ENCODE measurements at places on chromosomes 12 and 14.

DNA sequence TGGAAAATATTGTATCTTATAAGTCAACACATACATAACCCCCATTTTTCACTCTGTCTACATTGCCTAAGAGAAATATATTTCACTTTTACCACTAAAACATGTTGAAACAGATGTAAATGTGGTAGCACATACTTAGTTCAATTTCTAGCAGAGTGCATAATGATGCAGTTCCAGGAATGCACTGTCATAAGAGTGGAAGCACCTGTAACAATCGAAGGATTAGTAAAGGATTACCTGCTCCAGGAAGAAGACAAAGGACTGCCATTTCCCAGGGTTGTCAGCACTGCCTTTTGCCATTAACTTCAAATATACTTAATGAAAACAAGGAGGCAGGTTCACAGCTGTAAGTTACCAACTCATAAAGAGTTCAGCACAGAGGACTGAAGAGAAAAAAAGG, 24.6 kb downstream of the DAD1 start:
- DNase-seq, result no peak

- no peak for DNase-seq
These were observed 277.0 kb downstream of the CEP128 start for GRCh38 chr14:80664576-80664975.

DNA sequence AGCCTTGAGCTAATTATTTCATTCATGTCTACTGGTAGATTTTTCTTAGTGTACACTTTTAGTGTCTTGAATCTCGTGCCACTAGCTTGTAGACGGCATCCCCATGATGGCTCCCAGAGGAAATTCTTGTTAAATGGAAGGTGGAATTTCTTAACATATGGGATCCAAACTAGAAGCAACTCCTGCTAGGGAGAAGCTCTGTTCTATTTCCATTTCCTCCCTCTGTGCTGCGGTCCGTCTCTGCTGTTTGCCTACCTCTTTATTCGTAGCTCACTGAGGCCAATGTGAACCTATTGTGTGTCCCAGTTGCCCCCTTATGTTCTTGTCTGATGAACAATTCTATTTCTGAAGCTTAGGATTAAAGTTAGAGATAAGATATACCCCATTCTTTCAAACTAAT, 588 bp downstream of the PIK3C2G start:
- no peak for DNase-seq

- DNase-seq, result no peak
These were observed 10.7 kb upstream of the GPX2 start for GRCh38 chr14:64953310-64953654.

- DNase-seq, result no peak
These were observed 28.8 kb upstream of the INF2 start for GRCh38 chr14:104660597-104660996.

DNA sequence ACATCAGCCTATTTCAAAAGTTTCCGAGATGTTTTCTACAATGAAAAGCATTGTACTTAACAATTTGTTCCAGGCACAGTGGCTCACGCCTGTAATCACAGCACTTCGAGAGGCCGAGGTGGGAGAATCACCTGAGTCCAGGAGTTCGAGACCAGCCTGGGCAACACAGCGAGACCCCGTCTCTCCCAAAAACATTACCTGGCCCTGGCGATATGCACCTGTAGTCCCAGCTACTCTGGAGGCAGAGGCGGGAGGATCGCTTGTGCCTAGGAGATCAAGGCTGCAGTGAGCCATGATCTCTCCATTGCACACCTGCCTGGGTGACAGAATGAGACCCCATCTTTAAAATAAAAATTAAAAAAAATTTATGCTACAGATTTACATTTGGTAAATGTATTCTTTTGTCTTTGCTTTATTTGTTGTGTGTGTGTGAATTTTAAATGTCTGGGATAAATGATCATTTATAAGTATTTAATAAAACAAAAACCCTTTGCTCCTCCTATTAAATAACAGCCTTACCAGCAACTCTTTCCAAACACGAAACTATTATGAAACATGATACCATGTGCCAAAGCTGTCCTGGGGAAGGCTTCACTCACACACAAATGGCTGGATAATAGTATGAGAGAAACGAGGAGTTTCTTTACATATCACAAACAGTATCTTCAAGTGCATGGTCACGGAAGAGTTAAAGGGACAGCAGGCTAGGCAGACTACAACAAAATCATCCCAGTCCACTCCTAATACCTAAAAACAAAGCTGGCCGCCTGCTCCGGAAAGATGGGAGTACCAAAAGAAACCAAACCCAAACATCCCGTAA, 1.1 kb downstream of the ATXN3 start:
- no peak for DNase-seq

DNA sequence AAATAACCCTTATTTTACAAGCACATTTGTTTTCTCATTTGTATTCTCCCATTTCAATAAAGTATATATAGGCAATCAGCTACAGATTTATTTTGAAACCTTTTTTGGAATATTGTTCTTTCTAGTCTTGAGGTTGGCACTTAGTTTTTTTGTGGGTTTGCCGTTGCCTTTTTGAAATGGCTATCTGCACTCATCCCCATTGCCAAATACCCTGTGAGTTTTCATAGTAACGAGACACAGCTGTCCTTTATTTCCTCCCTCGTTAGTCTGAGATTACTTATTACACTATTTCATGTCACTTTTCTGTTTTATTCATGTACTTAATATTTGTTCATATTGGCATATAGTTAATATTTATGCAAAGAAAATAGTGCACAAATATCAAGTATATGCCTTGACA, 1104.0 kb downstream of the SLC6A15 start:
- DNase-seq, result no peak

DNA sequence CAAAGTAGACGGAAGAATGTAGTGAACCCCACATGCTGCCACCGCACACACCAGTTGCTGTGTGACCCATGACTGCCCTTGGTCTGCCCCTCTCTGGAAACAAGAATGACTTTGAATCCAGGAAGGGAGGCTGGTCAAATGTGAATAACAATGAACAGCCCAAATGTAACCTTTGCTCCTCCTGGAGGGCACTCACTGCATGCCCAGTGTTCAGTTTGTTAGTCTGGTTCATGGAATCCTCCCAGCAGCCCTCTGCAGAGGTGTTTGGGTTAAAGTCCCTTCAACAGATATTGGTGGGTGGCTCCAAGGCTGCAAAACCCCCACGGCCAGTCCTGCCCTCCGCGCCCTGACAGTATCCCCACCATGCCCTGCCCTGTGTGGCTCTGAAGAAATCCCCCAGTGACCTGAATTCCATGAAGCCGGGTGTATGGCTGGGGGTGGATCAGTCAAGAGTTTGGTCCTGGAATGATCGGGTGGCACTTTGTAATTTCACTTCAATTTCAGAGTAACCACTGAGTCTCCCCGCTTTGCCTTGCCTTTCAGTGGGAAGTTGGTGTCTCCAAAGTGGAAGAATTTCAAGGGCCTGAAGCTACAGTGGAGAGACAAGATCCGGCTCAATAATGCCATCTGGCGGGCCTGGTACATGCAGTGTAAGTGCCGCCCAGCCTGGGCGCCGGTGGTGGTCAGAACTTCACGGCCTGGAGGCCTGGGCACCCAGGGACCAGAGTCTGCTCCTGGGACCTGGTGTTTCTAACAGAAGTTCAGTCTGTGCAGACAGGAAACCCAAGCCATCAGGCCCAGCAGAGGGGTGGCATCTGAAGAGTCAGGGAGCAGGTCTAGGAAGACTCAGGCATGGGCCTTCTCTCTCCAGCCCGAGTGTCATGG, 47.1 kb downstream of the IL31 start:
- DNase-seq, result no peak

- DNase-seq, result no peak
These were observed 30.6 kb downstream of the FBXO21 start for GRCh38 chr12:117159674-117160073.

DNA sequence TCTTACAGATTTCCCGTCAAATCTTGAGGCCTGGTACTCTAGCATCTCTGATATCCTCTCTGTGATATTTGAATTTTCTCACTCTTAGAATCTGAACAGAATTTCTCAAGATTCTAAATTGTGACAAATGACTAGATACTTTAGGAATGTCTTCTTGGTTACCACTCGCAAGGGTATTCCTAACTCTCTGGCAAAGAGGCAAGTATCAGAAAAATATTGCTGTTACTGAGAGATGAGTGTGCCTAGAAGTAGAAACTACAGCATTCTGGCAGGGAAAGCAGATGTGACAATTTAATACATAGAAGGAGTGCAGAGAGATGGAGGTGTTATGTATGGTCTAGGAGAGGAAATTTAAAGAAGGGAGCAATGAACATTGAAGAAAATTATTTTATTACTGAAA, 467.8 kb downstream of the LRIG3 start:
- no peak for DNase-seq

DNA sequence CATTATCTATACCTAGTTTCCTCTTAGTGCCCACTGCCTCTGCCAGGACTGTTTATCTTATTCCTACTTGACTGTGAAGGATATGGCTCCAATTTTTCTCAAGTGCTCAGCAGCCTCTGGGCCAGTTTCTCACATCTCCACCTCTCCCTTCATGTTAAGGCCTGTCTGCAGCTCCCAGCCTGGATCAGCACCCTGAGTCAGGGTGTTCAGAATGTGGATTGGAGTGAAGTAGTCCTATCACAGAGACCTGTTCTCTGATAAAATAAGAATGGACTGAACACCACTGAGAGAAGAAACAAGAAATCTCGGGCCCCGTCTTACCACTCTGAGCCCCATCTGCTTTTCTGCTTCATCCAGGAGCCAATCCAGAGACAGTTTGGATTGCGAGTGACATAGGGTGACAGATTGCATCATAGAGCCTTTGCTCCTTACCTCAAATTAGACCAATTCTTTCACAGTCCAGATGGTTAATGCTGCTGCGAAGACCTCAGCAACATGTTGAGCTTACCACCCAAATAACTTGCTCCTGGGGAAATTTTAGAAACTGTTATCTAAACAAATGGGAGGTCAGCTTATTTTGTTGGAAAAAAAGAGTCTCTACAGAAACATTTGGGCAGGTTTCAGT, 473.1 kb downstream of the PDZRN4 start:
- no peak for DNase-seq

DNA sequence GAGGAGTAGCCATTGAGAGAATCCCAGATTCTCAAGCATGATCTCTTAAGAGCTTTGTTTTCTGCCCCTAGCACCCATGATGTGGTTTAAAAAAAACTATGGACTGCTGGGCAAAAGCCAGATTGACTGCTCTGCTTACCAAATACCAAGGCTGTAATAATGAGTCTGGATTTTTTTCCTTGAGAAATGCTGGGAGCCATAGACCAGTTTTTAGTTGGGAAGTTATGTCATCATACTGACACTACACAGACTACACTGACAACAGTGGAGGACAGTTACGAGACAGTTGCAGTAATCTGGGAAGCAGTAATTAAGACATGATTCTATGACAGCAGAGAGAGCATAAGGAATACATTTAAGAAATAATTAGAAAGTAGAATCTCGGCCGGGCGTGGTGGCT, 35.8 kb downstream of the SPATA7 start:
- no peak for DNase-seq

GRCh38 chr12:108254517-108255251, 84.4 kb downstream of the CMKLR1 start:
- no peak for DNase-seq

DNA sequence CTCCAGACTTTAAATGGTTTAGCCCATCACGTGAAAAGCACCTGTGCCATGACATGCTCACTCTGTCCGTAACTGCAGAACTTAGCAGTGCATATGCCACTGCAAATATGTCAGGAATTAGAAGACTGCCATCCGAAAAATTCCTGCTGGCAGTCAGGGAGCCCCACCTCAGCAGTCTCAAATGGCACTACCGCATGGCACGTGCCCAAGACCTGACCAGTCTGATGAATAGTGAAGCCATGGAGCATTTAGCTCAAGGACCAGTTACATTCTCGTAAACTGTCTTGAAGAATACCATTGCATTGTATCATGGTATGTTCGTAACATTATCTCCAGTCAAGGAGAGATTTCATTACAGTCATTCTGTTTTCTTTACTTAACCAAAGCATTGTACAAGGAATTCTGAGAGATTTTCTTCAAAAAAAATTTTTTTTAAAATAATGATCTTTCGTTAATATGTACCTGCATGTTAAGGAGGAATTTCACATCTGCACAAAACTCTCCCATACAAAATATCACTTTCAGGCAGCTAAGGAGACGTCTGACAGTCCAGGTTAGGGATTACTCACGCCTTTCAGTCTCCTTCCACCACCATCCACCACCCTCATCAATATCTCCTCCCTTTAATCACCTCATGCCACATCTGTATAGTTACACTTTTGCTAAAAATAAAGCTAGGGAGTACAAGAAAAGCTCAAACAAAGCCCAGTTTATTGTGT, 138.5 kb downstream of the ANO2 start:
- DNase-seq, result no peak

DNA sequence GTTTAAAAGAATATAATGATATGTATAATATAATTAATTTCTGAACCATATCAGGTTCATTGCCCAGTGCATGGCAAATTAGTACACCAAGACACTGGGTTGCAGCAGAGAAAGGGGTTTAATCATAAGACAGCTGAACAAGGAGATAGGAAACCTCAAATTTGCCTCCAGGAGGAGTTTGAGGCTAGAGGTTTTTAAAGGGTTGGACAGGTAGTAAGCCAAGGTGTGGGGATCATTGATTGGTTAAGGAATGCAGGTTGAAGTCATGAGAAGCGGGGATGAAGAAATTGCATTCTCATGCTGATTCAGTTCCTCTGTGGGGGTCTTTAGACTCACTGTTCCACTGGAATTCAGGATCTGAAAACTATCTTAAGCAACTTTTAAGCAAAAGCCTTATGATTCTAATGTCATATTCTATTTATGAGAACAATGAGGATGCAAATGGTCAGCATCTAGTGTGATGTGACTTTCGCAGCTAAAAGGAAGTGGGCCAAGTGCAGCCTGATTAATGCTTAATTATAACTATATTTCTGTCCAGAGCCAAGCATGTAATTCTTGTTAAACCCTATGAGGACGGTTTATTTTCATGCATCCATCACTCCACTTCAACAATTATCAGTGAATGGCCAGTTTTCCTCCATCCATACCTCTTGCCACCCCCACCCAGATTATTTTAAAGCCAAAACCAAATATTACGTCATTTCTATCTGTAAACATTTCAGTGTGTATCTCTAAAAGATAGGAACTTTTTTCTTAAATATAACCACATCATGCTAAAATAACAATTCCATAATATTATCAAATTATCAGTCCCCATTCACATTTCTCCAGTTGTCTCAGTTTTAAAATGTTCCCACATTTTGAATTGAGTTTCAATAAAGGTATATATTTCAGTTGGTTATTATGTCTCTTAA, 14.9 kb downstream of the RNF212B start:
- no peak for DNase-seq

DNA sequence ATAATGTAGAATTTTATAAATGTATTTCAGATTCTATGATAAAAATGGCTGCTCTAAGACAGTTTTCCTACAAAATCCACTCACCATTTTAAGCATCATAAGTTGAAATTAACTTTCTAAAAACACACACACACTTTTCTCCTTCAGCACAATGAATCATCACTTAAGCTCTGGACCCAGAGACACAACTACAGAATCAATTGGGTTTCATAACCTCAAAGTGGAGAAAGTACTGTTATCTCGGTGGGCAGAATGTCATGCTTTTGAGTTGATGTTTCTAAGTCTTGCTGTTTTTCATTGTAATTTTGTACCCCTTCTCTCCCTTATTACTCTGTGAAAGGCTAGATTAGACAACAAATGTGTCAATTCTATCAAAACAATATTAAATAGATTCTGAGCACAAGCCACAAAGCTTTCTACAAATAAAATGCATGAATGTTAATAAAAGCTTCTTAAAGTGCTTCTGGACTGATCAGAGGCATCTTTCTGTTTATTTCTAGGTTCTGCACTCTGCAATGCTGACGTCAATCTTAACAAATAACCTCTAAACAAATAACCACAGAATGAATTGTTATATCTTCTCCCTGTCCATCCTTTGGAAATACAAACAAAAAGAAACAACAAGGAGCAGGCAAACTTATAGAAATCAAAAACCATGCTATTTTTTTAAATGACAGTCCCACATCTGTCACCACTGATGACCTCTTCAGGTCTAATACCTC, 8.2 kb downstream of the IPO8 start:
- no peak for DNase-seq

All from stimulated activated CD4-positive, alpha-beta T cell treated with anti-CD3 and anti-CD28 coated beads, Interleukin-15, amount 100 ng/mL, for 48 hours (primary cell).